ENCODE measurements at places on chromosomes 7 and 10. TPM values are rescaled to one million over a fixed set of nuclear protein-coding genes. Genes with fewer than 3 reads are reported as not detected.
A peak's percentile ranks its signal among the peaks of the same experiment; 100 is the strongest.

- no peaks in the 10 kb centered on the region for H3K36me3 ChIP-seq
- H3K4me1 ChIP-seq, result peaks cover 23% of the 10 kb centered on the region
- no peak for DNase-seq
Measured at GRCh38 chr7:81624021-81624592, 145.7 kb downstream of the HGF start.

DNA sequence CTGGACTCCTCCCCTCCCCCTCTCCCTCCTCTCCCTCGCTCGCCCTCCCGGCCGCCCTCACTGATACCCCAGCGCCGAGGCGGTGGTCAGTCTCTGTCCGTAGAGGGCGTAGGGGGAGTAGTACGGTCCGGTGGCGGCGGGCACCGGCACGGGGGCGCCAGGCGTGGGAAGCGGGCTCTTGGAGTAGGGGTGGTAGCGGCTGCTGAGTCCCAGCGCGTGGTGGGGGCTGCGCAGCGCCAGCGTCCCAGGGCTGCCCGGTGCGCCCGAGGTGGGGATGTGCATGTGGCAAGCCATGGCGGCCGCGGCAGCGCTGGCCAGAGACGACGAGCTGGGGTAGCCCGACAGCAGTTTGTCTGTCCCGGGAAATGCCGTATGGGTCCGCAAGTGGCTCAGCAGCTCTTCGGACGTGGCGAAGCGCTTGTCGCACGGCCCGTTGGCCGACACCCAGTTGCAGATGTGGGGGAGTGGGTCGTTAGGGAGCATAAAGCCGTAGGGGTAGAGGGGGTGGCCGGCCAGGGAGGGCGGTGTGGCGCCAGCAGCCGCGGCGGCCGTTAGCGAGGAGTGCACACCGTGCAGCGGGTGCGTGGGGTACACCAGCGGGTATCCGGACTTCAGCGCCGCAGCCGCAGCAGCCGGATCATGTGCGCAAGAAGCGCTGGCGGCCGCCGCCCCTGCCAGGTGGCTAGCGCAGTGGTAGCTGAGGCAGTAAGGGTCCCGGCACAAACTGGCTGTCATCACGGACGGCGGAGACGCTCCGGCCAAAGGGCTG lies 2.7 kb downstream of the ZNF503 start:
- no peak overlapping the region for H3K27ac ChIP-seq
- H3K36me3 ChIP-seq, result peaks cover 66% of the 10 kb centered on the region
- H3K27me3 ChIP-seq, result no peaks in the 10 kb centered on the region
- H3K4me1 ChIP-seq, result peaks cover 3% of the 10 kb centered on the region

- no peak overlapping the region for H3K4me3 ChIP-seq
- no peak overlapping the region for H3K27ac ChIP-seq
- H3K4me1 ChIP-seq, result no peaks in the 10 kb centered on the region
- no peaks in the 10 kb centered on the region for H3K36me3 ChIP-seq
Measured at GRCh38 chr10:52454491-52454890, 140.4 kb downstream of the DKK1 start.

DNA sequence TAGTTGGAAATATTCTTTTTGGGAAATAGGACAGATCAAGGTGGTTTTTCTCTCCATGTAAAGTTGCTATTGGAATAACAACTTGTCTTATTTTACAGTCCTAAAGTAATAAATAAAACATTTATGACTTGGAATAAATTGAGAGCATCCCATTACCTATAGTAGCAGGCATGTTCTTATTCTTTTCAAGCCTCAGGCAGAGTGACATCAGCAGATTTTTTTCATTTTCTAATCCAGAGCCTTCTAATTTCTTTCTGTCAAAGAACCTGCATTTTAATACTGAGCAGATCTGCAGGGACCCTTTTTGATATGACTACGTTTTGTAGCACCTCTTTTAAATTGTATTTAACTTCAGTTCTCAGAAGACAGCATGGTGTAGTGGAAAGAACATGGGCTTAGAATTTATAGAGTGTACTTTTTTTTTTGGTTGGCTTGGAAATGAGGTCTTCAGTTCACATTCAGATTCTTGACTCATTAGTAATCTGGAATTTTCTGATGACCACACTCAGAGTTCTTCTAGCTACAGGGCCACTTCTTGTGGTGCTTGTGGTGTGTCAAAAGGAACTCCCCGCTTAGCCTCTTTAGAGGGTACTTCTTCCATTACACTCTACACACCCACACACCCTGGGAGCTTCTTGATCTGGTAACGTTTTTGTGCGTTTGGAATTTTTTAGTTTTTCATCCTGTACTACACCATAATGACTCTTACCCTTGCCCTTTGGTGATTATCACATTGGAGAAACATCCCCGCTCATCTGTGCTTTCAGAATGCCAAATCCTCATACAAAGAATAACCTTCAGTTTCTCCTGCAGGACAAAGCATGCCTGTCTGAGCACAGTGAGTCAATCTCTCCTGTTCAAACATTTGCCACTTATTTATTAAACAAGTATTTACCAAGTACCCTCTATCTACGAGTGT lies 34.6 kb downstream of the AGK start:
- H3K4me1 ChIP-seq, result peaks cover 7% of the 10 kb centered on the region
- no peak for DNase-seq
- H3K27ac ChIP-seq, result no peak overlapping the region
- no peaks in the 10 kb centered on the region for H3K27me3 ChIP-seq
- H3K4me3 ChIP-seq, result no peak overlapping the region

- H3K4me1 ChIP-seq, result peaks cover 17% of the 10 kb centered on the region
- peaks cover 38% of the 10 kb centered on the region for H3K36me3 ChIP-seq
- DNase-seq, result peak; percentile 46
- H3K27me3 ChIP-seq, result no peaks in the 10 kb centered on the region
- H3K4me3 ChIP-seq, result peak overlapping the region; percentile 74
Measured at GRCh38 chr7:116670409-116671015, 1.5 kb upstream of the MET start.

GRCh38 chr7:132424277-132424676 lies 152.0 kb downstream of the PLXNA4 start:
- DNase-seq, result no peak
- H3K36me3 ChIP-seq, result no peaks in the 10 kb centered on the region
- peaks cover 80% of the 10 kb centered on the region for H3K27me3 ChIP-seq
- no peak overlapping the region for H3K4me3 ChIP-seq
- H3K27ac ChIP-seq, result no peak overlapping the region

GRCh38 chr10:66151346-66151745 lies 774.5 kb upstream of the LRRTM3 start:
- no peak overlapping the region for H3K27ac ChIP-seq
- no peaks in the 10 kb centered on the region for H3K4me1 ChIP-seq
- no peak overlapping the region for H3K4me3 ChIP-seq
- no peaks in the 10 kb centered on the region for H3K27me3 ChIP-seq

- no peak for DNase-seq
- no peaks in the 10 kb centered on the region for H3K4me1 ChIP-seq
- no peak overlapping the region for H3K27ac ChIP-seq
- no peaks in the 10 kb centered on the region for H3K27me3 ChIP-seq
- H3K36me3 ChIP-seq, result no peaks in the 10 kb centered on the region
Measured at GRCh38 chr7:103651593-103652377, 205.8 kb upstream of the SLC26A5 start.

DNA sequence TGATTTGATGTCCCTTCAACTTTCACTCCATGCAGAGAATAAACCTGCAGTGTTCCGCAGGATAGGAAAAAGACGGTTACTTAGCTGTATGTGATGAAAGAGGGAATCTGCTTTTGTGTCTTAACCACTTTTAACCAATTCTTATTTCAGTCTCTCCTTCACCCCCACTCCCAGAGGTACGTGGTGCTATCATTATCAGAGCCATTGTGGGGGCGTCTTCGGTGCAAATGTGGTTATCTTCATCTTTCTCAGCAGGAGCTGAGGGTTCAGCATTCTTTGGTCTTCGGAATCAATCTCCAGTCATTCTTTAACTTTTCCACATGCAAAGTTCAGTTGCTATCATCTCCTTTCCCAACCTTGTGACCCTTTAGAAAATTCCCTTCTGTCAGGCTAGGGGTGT lies 219.9 kb upstream of the LYZL1 start:
- DNase-seq, result no peak
- H3K27ac ChIP-seq, result no peak overlapping the region
- no peak overlapping the region for H3K4me3 ChIP-seq
- no peaks in the 10 kb centered on the region for H3K36me3 ChIP-seq

GRCh38 chr7:120720317-120720716 lies 137.6 kb downstream of the TSPAN12 start:
- no peak overlapping the region for H3K4me3 ChIP-seq
- no peaks in the 10 kb centered on the region for H3K4me1 ChIP-seq
- no peak overlapping the region for H3K27ac ChIP-seq
- no peaks in the 10 kb centered on the region for H3K27me3 ChIP-seq
- no peaks in the 10 kb centered on the region for H3K36me3 ChIP-seq

GRCh38 chr10:22369434-22370072 lies 24.3 kb downstream of the SPAG6 start:
- DNase-seq, result no peak
- no peak overlapping the region for H3K4me3 ChIP-seq
- H3K4me1 ChIP-seq, result no peaks in the 10 kb centered on the region
- no peaks in the 10 kb centered on the region for H3K36me3 ChIP-seq
- H3K27ac ChIP-seq, result no peak overlapping the region
- no peaks in the 10 kb centered on the region for H3K27me3 ChIP-seq

DNA sequence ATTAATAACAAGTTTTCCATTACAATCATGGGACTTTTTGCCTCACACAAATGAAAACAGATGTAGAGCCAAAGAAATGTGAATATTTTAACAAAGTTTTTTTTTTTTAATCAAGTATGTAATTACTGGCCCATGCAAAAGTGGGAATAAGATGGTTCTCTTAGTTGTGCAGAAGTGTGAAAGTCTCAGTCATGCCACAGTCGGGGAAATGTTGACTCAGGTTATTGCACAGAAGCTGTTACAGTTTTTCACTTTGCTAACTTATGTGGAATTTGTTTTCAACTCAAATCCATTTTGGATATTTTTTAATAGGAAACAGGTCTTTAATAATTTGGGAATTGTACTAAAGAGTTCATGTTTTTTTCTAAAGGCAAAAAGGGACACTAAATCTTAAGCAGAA lies 44.0 kb upstream of the CAV2 start:
- H3K27ac ChIP-seq, result no peak overlapping the region
- no peak overlapping the region for H3K4me3 ChIP-seq
- H3K27me3 ChIP-seq, result no peaks in the 10 kb centered on the region
- DNase-seq, result no peak
- H3K4me1 ChIP-seq, result no peaks in the 10 kb centered on the region

DNA sequence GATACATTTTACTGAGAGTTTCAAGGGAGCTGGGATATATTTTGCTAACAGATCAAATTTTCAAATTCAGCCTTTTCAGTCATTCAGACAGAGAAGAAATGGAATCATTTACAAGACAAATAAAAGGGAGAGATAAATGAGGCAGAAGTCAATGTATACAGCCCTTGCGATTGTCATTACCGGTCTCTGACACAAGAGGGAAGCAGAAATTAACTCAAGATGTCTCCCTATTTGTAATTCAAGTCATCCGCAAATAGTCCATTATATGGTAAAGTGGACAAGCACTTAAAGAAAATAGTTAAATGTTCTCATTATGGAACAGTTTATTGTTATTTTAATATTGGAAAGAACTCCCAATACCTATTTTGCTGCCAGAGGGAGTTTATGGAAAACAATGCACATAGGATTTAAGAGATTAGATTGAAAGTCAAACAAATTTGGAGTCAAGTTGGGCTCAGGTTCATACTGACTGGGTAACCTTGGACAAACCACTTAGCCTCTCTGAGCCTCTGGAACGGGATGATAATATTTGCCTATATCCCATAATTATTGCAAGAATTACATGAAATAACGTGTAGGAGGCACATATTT lies 89.3 kb upstream of the PRKCQ start:
- no peaks in the 10 kb centered on the region for H3K4me1 ChIP-seq
- no peaks in the 10 kb centered on the region for H3K36me3 ChIP-seq
- no peak overlapping the region for H3K27ac ChIP-seq
- DNase-seq, result peak; percentile 37
- peaks cover 17% of the 10 kb centered on the region for H3K27me3 ChIP-seq

DNA sequence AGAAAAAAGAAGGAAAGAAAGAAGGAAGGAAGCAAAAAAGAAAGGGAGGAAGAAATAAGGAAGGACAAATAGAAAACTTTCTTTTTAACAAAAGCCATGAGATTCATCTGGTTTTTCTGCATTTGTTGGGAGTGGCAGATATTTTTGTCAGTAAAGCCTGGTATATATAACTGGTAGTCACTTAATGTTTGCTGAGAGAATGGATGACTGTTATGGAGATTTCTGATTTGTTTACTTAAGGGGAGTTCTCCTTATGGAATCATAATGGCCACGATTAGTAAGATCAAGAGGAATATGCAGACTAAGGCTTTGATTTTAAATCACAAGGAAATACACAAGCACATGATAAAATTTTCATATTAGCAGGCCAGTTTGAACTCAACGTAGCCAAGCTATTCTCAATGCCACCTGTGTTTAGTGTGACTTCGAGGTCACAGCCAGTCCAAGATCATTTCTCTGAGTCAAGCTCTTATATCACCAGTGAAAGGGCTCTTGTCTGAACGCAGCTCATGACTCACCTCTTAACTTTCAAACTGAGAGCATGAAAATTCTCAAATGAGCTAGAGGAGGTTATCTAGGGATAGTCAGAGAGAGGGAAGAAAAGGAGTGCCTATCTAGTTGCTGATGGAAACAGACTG lies 445.1 kb upstream of the ZMIZ1 start:
- peak overlapping the region; percentile 2 for H3K4me3 ChIP-seq
- no peaks in the 10 kb centered on the region for H3K27me3 ChIP-seq
- no peaks in the 10 kb centered on the region for H3K36me3 ChIP-seq
- peak; percentile 69 for DNase-seq

DNA sequence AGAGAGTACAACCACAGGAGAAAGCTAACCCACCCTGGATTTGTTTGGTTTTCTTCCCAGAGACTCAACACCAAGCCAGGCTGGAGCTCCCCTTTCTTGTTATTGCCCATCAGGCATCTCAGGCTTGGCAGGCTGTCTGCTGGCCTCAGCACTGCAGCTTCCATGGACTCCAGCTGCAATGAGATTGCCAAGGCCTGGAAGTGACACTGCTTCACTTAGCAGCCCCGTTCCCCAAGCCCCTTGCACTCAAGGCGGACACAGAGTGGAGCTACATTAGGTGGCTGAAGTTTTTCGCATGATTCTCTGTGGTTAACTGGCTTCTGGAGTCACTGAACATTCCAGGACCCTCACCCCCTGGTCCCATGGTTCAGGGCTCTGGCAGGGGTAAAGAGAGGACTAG lies 163.1 kb upstream of the GDF10 start:
- no peaks in the 10 kb centered on the region for H3K27me3 ChIP-seq
- H3K4me1 ChIP-seq, result peaks cover 33% of the 10 kb centered on the region
- no peak for DNase-seq

- H3K27ac ChIP-seq, result no peak overlapping the region
- H3K4me1 ChIP-seq, result no peaks in the 10 kb centered on the region
- DNase-seq, result no peak
- H3K4me3 ChIP-seq, result no peak overlapping the region
- H3K36me3 ChIP-seq, result no peaks in the 10 kb centered on the region
Measured at GRCh38 chr7:158063850-158064610, 523.6 kb downstream of the PTPRN2 start.

DNA sequence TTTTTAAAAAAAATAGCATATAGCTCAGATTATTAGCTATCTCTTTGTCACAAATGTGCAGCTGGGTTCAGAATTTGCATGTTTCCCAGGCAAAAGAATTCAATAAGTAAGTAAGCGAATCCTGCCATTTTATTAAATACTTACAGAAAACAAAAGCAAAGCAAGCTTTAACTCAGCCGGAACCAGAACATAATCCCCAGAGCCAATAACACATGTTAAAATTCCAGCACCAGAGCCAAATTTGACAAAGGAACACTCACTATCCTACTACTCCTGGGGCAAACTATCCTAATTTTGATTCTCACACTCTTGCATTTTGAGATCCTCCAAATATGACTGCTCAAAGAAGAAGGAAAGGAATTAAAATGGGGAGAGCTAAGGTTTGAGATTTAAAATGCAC lies 32.6 kb downstream of the LRRTM3 start:
- no peaks in the 10 kb centered on the region for H3K4me1 ChIP-seq
- H3K27me3 ChIP-seq, result peaks cover 16% of the 10 kb centered on the region
- no peak for DNase-seq

MYL7 gene
- total RNA-seq, result not detected

FBXL13 gene
- 1.3 TPM for total RNA-seq

CPXM2 gene
- not detected for total RNA-seq

FBXO24 gene
- 0.29 TPM for total RNA-seq

TSPAN15 gene
- total RNA-seq, result 137 TPM

SEMA3E gene
- total RNA-seq, result 21.8 TPM

ACBD7 gene
- 8.2 TPM for total RNA-seq

Data from Calu3 (cell line).